ENCODE measurements at places on chromosomes 5 and 9.

- DNase-seq: no peak
Observed at GRCh38 chr5:113085880-113086409, 109.3 kb downstream of the DCP2 start.

DNA sequence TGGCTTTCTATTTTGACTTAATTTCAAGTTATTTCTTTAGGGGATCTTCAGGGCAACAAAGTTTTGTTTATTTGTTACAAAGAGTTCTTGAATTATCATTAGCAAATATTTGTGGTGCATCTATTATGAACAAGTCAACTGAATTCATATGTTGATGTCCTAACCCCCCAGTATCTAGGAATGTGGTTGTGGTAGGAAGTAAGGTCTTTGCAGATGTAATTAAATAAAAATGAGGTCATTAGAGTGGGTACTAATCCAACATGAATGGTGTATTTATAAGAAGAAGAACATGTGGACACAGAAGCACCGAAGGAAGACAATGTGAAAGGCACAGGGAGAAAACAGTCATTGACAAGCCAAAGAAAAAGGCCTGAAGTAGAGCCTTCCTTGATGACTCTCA is 474.0 kb upstream of the DAB2 start:
- DNase-seq: no peak

GRCh38 chr5:163944738-163945137 is 439.3 kb downstream of the MAT2B start:
- DNase-seq: no peak

DNA sequence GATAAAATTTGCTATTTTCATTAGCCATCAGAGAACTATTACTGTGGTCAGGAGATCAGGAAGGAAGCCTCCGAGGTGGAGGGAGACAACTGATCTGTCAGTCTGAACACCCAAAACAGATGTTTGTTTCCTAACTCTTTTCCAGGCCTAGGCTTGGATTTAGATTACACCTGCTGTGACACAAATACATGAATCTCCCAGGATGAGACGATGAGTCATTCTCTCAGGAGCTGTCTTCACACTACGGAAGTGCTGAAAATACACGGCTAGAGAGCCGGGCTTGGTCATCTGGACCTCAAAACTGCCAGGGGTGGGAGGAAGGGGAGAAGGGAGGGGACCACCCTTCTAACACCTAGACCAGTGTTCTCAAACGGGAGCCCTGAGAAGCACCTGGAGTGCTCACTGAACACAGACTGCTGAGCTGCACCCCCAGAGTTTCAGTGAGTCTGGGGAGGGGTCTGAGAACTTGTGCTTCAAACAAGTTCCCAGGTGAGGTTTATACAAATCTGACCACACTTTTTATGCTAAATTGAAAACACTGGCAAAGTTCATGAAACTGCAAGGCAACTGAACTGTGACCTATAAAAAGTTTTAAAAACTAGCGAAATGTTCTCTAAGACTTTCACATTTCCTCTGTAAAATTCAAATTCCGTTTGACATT is 80.3 kb upstream of the EQTN start:
- no peak for DNase-seq

DNA sequence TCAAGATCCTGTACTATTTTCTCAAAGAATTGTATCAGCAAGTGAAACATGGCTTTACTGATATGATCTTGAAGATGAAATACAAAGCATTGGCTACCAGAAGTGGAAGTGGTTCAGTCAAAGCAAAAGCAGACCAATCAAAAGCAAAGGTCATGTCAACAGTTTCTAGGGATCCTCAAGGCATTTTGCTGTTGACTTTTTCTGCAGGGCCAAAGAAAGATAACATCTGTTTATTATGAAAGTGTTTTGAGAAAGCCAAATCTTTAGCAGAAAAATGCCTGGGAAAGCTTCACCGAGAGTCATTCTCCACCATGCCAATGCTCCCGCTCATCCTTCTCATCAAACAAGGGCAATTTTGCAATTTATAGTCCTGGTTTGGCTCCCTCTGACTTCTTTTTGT is 90.3 kb upstream of the ACO1 start:
- no peak for DNase-seq

- DNase-seq: no peak
Observed at GRCh38 chr9:38694676-38695075, 25.3 kb downstream of the FAM240B start.

DNA sequence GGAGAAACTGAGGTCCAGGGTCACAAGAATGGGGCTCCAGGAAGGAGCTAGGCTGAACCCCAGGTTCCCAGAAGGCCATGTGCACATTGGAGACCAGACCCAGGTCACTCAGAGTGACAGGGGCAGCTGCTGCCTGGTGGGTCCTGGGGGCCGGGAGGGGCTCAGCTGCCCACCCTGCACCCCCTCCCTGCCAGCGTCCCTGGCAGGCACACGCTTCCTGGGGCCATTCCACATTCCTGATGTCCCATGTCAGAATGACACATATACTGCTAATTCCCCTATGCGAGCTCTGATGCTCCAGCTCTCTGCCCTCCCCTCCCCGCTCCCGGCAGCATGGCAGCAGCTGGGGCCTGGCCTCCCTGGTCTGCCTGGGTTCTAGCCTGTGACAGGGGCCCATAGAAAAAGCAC is 14.0 kb downstream of the FGFR4 start:
- no peak for DNase-seq

GRCh38 chr5:56402266-56403220 is 169.4 kb upstream of the ANKRD55 start:
- DNase-seq: no peak

DNA sequence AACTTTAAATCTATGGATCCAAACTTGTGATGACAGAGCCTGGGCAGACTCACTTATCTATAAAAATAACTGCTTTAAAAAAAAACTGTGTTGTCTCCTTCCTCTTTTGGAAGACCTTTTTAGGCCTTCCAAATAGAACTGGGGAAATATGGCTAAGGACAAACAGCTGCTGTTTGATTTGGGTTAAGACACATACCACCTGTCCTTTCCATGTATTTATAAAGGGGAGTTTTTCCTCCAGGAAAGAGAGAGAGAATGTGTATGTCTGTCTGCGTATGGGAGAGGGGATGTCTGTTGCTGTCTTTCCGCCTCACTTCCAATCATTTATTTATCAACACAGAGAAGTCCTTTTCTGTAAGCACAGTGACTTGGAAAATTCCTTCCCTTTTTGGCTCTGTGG is 2.8 kb downstream of the ARHGEF37 start:
- no peak for DNase-seq

- peak; percentile 92 for DNase-seq
Observed at GRCh38 chr9:92724528-92725265, 39.9 kb downstream of the BICD2 start.

DNA sequence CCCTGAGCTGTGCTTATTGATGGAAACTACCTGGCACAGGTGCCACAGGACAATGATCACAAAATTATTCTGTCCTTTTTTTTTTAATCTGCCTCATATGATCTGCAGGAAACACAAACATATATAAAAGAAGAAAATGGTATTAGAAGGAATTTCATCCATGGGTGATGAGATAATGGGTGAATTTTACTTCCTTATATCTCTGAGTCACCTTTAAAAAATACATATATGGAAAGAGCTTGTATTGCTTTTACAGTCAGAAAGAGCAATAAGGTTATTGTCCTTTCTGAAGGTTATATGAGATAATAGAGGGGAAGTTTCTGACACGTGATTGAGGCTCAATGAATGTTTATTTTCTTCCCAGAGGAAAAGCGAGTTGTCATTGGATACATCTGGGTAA is 31.6 kb downstream of the NEURL1B start:
- DNase-seq: no peak

- DNase-seq: no peak
Observed at GRCh38 chr5:161697001-161697400, 11.5 kb downstream of the GABRA6 start.

GRCh38 chr9:88173378-88173999 is 35.2 kb upstream of the SPATA31C2 start:
- DNase-seq: peak; percentile 30

DNA sequence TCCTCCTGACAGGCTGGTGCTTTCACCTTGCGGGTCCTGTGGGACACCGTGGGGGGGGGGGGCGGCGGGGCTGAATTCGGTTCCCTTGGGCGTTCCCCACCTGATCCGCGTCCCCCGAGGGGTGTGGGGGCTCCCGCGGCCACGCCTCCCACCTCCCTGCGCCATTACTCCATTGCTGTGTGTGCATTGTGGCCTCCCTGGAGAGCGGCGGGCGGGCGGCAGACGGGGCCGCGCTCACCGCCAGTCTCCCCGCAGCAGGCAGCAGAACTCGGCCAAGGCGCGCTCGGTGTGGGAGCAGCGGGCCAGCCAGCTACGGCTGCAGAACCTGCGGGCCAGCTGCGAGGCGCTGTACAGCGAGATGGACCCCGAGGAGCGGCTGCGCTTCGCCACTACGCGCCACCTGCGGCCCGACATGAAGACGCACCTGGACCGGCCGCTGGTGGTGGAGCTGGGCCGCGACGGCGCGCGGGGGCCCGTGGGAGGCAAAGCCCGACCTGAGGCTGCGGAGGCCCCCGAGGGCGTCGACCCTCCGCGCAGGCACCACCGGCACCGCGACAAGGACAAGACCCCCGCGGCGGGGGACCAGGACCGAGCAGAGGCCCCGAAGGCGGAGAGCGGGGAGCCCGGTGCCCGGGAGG is 145.3 kb downstream of the CACNA1B start:
- DNase-seq: peak; percentile 39

GRCh38 chr5:151257731-151258181 is 4.8 kb downstream of the GM2A start:
- no peak for DNase-seq

- no peak for DNase-seq
Observed at GRCh38 chr9:115553060-115553773, 435.3 kb upstream of the TNC start.

DNA sequence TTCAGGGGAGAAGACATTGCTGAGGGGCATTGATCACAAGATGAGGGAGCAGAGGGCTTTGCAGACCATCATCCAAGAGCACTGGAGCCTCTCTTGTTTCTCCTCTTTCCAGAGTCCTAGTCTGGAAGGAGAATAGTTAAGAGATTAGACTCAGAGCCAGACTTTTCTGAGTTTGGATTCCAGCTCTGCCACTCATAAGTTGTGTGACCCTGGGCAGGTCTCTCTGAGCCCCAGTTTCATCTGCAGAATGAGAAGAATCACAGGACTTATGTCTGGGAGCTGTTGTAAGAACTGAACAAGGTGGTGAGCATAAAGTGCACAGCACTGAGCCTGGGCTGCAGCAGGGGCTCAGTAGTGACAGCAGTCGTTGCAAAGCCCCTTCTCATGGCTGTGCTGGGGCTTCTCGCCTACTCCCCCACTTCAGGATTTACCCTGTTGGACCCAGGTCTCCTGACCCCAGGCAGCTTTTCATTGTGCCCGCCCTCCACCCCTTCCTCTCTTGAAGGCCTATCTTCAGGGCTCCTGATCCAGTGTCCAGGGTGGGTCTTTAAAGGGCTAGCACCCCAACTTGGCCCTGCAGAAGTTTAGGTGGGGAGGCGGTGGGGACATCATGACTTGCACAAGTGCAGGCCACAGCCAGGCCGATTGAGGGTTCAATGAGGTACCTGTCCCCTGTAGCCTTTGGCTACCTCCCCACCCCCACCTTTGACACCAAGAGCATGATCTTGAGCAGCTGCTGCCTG is 1.5 kb downstream of the SYNPO start:
- no peak for DNase-seq

- DNase-seq: no peak
Observed at GRCh38 chr9:676780-677438, 164.6 kb upstream of the DMRT1 start.

GRCh38 chr5:117731446-117731845 is 1156.8 kb upstream of the SEMA6A start:
- DNase-seq: peak; percentile 34

DNA sequence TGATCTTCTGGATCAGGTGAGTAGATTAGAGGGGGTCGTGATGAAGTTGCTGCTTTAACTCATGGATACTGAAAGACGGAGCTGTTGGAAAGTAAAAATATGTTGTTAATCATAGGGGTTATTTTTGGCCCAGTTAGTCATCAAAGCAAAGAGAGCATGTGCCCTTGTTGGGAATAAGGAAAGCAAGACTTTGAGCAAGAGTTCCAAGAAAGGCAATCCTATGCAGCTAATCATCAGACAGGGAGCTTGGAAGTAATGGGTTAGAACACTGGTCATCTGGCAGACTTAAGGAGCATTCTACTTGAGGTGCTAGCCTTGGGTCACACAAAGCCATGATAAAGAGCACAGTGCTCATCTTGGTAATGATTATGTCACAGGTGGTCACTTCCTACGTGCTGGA is 18.3 kb downstream of the ASPN start:
- DNase-seq: no peak

GRCh38 chr5:151222054-151222789 is 1.7 kb downstream of the CCDC69 start:
- DNase-seq: no peak

DNA sequence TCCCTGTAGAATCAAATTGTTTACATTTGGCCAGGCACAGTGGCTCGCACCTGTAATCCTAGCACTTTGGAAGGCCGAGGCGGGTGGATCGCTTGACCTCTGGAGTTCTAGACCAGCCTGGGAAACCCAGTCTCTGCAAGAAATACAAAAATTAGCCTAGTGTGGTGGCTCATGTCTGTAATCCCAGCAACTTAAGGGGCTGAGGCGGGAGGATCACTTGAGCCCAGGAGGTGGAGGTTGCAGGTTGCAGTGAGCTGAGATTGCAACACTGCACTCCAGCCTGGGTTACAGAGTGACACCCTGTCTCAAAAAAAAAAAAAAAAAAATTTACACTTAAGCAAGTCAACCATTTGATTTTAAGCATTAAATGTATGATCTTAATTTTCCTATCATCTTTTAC is 17.5 kb upstream of the IQGAP2 start:
- no peak for DNase-seq

DNA sequence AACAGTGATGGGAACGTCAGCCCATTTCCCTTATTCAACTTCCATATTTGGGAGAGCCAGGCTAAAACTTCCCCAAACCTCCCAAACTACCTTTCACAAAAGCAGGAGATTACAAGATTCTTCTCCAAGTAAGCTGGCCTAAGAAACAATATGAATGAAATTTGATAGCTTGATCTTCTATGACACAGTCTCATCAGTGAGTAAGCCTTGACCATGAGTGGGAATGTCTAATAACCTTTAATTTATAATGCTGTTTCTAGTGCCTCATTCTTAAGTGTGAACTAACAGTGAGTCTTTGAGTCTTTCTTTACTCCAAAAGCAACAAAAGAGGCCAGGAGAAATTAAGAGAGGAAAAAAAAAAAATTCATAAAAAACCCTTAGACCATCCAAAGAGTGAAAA is 1379.9 kb downstream of the EFNA5 start:
- DNase-seq: no peak
